Peyer's patch (tissue), 4 donors: ENCODE measurements at places on chromosomes 12 and 14. TPM values are rescaled to one million over a fixed set of nuclear protein-coding genes. Genes with fewer than 3 reads are reported as not detected.

Gene DAO
- not detected for total RNA-seq

Gene OR11H12
- total RNA-seq = not detected

Gene CACNA2D4
- total RNA-seq = 9.5 TPM

Gene EIF2S1
- total RNA-seq = 29.5 TPM

Gene NELL2
- total RNA-seq = 7.5 TPM

Gene MYF5
- not detected for total RNA-seq

Gene FLRT2
- 4.8 TPM for total RNA-seq

Gene KLHDC2
- 96.8 TPM for total RNA-seq
